ENCODE measurements at places on chromosomes 6 and 20.
A peak's percentile ranks its signal among the peaks of the same experiment; 100 is the strongest.

DNA sequence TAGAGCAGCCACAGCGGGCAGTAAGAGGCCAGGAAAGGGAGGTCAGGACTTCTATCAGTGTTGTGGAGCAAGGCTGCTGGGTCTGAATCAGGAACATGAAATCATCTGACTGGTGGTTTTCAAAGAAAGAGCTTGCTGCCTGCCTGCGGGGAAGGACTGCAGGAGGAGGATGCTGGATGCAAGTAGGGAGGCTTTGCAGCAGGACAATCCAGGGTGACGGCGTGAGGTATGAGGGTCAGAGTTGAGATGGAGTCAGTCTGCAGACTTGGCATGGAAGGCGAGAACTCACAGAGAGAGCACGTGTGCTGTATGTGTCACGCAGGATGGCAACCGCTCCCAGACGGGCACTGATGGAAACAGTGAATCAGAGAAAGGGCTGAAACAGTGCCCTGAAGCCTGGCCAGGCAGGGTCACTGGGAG lies 59.2 kb upstream of the CD93 start:
- no peak for DNase-seq

GRCh38 chr6:163309491-163310026 lies 105.0 kb upstream of the QKI start:
- no peak for DNase-seq

- no peak for DNase-seq
Observed at GRCh38 chr6:125231574-125232343, 70.0 kb downstream of the HDDC2 start.

- DNase-seq = no peak
Observed at GRCh38 chr6:20876036-20876435, 341.8 kb downstream of the CDKAL1 start.

DNA sequence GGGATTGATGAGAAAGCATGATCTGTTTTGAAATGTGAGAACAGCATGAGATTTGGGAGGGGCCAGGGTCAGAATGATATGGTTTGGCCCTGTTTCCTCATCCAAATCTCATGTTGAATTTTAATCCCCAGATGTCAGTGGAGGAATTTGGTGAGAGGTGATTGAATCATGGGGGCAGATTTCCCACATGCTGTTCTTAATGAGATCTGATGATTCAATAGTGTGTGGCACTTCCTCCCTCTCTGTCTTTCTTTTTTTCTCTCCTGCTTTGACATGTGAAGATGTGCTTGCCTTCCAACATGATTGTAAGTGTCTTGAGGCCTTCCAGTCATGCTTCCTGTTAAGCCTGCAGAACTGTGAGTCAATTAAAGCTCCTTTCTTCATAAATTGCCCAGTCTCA lies 1060.3 kb upstream of the CITED2 start:
- DNase-seq = no peak

DNA sequence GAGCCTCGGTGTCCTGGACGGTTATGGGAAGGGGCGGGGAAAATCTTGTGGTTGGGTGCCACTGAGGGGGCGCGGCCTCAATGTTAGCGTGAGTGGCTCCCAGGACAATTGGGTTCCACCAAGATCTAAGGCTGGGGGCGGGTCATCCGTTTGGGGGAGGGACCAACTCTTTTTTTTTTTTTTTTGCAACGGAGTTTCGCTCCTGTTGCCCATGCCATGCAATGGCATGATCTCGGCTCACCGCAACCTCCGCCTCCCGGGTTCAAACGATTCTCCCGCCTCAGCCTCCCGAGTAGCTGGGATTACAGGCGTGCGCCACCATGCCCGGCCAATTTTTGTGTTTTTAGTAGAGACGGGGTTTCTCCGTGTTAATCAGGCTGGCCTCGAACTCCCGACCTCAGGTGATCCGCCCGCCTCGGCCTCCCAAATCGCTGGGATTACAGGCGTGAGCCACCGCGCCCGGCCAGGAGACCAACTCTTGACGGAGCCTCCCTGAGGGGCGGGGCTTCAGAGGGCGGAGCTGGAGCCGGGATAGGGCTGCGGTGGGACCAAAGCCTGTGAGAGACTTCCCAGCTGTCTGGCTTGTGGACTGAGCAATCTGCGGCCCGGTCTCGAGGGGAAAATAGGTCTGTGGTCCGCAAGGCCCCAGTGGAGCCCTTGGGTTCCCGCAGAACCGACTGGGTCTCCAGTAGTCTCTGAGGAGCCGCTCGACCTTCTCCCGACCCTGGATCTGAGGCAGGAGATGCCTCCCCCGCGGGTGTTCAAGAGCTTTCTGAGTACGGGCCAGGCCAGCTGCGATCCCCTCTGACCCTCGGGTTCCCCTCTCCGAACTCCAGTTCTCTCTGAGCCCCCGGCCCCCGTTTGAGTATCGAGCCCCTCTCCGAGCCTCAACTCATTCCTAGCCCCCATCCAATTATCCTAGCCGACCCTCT lies 1.1 kb downstream of the SPAG4 start:
- peak; percentile 50 for DNase-seq

DNA sequence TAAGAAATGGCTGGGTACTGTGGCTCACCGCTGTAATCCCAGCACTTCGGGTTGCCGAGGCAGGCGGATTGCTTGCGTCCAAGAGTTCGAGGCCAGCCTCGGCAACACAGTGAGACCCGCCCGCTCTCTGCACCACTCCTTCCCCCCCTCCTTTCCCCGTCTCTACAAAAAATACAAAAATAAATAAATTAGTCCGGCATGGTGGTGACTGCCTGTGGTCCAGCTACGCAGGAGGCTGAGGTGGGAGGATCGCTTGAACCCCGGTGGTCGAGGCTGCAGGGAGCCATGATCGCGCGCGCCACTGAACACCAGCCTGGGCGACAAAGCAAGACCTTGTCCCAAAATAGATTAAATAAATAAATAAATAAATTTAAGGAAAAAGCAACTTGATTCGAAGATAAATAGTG lies 448 bp upstream of the RNF114 start:
- DNase-seq = no peak

DNA sequence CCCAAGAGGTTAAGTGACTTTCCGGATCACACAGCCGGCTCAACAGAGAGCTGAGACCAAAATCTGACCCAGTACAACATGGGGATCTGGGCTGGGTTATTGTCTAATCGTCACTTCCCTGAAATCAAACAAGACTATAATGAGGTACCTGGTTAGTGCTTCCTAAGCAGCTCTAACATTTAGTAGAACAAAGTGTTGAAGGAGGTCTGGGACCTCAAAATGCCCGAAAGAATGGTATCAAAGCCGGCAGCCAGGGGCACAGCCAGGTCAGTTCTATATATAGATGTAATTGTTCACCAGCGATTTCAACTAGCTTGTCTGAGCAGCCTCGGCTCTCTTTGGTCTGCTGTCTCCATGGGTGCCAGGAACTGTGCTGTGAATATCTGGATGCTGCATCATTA lies 245.5 kb upstream of the ECI2 start:
- DNase-seq = no peak

GRCh38 chr6:142416179-142416578 lies 114.4 kb downstream of the ADGRG6 start:
- DNase-seq = no peak

GRCh38 chr20:19056909-19057308 lies 155.5 kb upstream of the SLC24A3 start:
- no peak for DNase-seq

DNA sequence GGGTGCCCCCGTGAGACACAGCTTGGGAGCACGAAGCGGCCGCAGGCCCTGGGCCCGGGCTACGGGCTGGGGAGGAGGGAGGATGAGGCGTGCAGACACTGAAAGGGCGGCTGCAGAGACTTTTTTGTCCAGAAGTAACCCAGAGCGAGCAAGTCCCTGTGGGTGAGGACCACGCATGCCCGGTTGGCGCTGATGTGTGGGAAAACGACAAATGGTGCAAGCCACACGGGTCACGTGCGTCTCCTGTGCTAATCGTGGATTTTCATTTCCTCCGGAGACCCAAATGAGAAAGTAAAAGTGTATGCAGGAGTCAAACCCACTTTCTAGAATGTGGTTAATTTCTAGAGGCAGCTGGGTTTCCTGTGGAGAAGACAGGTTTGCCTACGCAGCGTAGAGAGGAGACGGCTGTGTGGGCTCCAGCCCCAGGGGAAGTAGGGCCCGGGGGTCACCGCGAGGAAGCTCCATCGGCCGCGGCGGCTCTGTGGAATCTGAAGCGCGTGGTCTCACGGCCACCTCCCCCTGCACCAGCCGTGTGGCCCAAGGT lies 19.0 kb downstream of the DLL1 start:
- peak; percentile 62 for DNase-seq
